Stimulated activated naive CD8-positive, alpha-beta T cell treated with anti-CD3 and anti-CD28 coated beads, Interleukin-15, amount 100 ng/mL, for 72 hours (primary cell): ENCODE measurements at places on chromosomes 7 and 10.
A peak's percentile ranks its signal among the peaks of the same experiment; 100 is the strongest.

DNA sequence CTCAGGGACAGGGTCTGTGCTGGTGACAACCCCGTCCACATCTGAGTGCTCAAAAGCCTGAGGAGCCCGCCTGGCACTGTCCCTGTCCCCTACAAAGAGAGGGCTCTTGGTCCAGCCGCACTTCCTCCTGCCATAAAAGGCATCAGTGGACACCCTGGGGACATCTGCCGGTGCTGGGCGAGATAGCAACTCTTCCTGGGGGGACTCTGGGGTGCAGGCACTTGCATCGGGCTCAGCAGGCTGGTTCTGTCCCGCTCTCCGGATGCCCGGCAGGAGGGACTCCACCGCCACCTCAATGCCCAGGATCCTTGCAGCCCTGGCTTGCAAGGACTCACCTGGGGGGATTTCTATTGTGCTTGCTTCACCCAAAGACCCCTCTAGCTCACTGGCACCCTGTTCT lies 32.8 kb downstream of the JCAD start:
- DNase-seq, result no peak

GRCh38 chr7:158494643-158495042 lies 93.0 kb downstream of the PTPRN2 start:
- no peak for DNase-seq

DNA sequence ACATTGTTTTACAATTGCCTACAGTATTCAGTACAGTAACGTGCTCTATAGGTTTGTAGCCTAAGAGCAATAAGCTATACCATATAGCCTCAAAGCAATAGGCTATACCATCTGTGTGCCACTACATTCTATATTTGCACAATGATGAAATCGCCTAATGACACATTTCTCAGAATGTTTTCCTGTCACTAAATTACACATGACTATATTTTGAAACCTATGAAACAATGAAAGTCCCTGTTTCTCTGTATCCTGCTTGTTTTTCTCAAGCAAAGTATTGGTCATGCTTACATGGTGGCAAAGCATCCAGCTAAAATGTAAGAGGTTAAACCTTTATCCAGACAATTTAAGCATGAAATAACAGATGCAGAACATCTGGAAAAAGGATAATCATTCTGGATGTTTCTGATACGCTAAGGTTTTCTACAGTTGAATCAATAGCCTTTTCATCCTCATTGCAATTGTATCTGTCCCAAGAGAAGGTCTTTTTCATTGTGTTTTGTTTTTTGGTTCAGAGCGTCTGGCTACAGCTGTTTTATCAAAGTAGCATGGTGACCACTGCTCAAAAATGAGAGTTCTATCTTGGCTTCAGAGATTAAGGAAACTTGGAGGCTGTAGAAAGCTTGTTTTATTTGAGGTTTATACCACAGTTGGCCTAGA lies 81.7 kb downstream of the CSTF2T start:
- DNase-seq, result no peak

DNA sequence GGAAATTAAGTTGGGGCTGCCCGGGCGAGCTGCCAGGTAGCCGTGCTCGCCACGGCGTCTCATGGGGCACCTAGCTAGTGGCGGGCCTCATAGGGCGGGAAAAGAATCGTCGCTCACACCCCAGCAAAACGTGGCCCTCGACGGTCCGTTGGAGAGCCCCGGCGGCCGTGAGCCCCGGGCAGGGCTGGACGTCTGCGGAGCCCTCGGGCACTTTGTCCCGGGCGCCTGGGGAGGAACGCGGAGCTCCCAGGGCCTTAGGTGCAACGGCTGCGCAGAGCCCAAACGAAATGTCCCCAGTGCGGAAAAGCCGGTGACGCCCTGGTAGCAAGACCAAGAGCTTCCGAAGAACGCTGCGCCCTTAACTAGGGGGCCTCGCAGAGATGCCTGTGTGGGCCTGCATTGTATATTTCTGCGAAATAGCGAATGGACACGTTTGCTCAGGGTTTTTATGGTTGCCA lies 866 bp upstream of the SFMBT2 start:
- DNase-seq, result peak; percentile 49

GRCh38 chr7:33040803-33041516 lies 21.6 kb downstream of the NT5C3A start:
- DNase-seq, result peak; percentile 56

DNA sequence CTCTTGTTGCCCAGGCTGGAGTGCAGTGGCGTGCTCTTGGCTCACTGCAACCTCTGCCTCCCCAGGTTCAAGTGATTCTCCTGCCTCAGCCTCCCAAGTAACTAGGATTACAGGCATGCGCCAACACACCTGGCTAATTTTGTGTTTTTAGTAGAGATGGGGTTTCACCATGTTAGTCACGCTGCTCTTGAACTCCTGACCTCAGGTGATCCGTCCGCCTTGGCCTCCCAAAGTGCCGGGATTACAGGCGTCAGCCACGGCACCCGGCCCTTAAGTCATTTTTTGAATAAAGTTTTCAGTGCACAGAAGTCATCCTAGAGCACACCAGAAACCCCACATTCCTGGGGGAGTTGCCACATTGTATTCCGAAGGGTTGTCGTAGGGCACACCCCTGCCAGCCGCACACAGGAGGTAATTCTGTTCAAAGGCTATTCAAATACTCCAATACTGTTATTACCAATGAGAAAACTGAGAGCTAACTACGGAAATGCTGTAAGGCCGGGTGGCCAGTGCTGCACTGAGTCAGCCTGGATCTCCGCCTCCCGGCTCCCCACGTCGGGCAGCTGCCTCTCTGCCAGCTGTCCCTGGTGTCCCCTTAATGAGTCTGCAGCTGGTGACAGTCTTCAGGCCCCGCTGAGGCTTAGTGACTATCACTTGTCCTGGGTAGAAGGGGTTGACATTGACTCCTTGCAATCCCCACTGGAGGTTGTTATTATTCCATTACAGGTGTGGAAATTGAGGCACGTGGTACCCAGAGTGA lies 8.6 kb upstream of the RFC2 start:
- no peak for DNase-seq

- no peak for DNase-seq
Measured at GRCh38 chr7:154503962-154504550, 451.9 kb downstream of the DPP6 start.

DNA sequence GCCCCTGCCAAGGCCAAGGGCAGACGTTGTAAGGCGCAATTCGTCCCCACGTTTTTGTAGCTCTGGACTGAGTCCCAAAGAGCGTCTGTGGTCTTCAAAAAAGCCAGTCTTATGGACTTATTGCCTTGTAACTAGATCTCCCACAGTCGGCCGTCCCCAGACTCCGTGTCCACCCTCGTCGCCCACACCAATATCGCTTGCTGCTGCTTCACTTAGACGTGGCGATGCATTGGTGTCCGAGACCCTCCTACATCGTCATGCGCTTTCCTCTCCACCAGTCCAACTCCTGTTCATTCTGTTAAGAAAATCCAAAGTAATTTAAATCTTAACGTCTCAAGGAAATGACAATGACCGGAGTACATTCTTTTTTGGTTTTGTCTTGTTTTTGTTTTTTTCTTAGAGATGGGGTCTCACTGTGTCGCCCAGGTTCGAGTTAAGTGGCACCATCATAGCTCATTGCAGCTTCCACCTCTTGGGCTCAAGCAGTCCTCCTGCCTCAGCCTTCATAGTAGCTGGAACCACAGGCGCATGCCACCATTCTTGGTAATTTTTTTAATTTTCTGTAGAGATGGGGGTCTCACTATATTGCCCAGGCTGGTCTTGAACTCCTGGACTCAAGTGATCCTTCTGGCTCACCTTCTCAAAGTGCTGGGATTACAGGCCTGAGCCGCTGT lies 851 bp downstream of the KIFBP start:
- DNase-seq, result no peak

GRCh38 chr7:25565949-25566348 lies 337.7 kb upstream of the NPVF start:
- peak; percentile 55 for DNase-seq

DNA sequence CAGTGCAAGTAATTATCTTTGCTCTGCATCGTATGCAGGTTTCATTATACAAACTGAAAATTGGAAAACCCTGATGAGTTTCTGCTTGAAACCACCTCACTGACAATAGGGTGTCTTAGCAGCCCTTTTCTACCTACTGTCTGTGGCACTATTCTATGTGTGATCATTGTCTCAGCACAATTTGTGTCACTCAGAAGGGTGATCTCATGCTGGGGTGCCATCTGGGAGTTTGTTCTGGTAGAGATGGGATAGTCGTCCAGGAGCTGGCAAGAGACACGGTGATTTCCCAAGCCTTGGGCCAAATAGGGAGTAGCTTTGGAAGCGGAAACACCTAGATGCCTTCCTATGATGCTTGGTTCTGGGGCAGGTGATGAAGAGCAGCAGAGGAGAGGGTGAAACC lies 186.3 kb downstream of the FRMD4A start:
- no peak for DNase-seq

DNA sequence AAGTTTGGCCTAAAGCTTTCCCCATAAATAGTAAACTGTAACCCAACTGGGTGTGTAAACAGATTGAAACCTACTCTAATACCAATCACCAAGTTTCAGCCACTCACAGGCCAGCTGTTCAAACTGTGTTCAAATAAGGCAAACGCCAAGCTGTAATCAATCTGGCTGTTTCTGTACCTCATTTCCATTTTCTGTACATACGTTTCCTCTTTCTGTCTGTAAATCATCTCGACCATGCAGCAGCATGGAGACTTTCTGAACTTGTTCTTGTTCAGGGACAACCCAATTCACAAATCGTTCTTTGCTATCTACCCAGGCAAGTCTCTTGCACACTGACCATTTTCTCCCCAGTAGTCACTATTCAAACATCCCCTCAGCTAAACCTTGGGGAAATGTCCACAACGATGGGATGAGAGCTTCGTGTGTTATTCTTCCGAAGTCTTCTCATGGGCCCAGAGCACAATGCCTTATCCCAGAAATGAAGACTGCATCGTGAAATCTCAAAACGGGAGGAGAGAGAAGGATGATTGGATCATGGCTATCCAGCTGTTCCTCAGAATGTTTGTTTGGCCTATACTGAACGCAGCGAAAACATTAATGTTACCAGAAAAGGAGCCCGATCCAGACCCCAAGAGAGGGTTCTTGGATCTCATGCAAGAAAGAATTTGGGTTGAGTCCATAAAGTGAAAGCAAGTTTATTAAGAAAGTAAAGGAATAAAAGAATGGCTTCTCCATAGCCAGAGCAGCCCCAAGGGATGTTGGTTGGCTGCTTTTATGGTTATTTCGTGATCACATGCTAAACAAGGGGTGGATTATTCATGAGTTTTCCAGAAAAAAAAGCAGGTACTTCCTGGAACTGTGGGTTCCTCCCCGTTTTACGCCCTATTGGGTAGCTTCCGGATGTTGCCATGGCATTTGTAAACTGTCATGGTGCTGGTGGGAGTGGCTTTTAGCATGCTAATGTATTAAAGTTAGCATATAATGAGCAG lies 86.2 kb downstream of the SLC16A9 start:
- DNase-seq, result no peak

GRCh38 chr7:2256306-2257045 lies 14.4 kb downstream of the NUDT1 start:
- DNase-seq, result no peak

- DNase-seq, result no peak
Measured at GRCh38 chr7:2523941-2524807, 4.6 kb downstream of the LFNG start.

DNA sequence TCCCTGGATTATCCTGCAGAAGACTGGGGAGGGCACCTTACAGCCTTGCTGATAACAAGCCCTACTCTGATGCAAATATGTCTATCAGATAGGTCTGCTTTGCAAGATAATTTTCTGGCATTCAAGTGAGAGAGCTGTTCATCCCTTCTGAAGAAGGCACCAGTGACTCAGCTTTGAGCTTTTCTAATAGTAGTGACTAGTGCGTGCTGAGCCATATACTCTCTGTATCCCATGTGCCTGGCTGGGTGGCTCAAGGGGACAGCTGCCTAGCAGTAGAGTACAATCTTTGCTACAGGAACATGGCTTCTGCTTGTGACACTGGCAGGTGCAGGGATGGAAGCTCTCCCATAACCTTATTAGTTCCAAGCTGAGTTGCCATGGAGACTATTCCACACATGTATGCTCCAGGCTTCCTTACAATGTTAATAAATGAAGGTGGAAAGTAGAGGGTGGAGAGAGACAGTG lies 35.0 kb upstream of the ABCB4 start:
- no peak for DNase-seq

GRCh38 chr7:111290982-111291381 lies 200.1 kb downstream of the LRRN3 start:
- no peak for DNase-seq

DNA sequence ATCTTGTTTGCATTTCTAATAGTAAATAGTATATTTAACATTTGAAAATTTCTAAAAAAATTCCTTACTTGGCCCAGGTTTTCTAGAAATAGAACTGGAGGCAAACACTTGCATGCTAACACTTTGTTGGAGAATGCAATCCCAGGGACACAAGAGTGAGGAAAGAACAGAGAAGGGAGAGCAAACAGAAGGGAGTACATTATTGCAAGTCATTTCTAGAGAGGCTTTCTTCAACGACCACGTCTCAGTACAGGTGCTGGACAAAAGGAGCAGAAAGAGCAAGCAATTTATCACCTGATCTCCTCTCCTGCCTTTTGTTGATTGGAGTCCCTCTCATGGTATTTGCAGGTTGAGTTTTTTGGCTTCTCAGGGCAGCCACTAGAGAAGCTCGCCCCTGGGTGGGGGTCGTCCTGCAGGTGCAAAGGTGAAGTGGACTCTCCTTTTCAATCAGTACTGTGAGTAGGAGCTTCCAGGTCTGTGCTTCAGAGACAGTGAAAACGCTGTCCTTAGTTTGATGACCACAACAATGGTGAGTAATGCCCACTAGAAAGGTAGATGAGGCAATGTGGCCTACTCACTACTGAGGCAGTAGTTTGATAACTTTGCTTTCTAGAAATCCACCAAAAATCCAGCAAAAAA lies 5.2 kb downstream of the CPED1 start:
- DNase-seq, result no peak

DNA sequence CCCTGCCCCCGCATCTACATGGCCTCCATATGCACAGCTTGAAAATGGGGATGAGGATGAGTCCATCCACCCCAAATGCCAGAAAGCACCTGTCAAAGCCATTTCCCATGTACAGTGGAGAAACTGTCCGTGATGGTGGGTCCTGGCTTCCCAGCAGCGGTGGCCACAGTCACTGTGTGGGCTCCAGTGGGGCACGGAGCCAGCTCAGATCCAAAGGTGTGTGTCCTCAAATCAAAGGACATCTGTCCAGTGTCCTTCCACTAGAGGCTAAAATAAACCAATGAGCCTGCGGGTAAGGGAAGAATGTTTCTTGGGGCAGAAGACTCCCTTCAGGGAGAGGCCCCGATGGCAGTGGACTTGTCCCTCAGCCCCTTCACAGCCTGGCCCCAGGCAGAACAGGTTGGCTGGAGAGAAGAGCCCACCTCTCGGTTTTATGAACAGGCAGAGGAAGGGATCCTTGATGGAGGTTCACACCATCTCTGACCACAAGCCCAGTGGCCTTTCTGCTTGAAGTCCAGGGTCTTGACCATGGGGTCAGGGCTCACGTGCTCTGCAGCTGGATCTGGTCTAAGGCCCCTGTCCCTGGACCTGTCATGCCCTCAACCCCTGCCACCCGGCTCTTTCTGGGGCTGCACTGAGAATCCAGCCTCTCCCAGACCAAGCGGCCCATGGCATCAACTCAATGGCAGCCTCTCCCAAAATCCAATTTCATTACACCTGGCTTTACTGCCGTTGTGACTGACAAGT lies 106.9 kb downstream of the TCERG1L start:
- DNase-seq, result no peak

- no peak for DNase-seq
Measured at GRCh38 chr10:69665474-69666320, 35.6 kb downstream of the FAM241B start.

- DNase-seq, result no peak
Measured at GRCh38 chr10:93856349-93857145, 37.2 kb upstream of the SLC35G1 start.
